HT-29 (cell line): ENCODE measurements at places on chromosomes 7 and 10. TPM values are rescaled to one million over a fixed set of nuclear protein-coding genes. Genes with fewer than 3 reads are reported as not detected.
A peak's percentile ranks its signal among the peaks of the same experiment; 100 is the strongest.

DNA sequence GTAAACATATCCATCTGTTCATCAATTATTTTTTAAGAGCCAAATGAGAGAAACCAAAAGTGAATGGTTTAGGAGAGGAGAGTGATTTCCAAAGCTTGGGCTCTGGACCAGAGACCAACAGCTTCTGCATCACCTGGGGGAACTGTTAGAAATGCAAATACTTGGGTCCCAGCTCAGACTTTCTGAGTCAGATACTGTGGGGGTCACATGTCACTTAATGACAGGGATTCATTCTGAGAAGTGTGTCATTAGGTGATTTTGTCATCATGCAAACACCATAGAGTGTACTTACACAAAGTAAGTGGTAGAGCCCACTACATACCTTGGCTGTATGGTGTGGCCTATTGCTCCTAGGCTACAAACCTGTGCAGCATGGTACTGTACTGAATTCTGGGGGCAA lies 128.5 kb upstream of the PRR15 start:
- DNase-seq, result no peak

PPP1R9A gene
- 5.4 and 5.5 TPM in 2 replicates for total RNA-seq

DNA sequence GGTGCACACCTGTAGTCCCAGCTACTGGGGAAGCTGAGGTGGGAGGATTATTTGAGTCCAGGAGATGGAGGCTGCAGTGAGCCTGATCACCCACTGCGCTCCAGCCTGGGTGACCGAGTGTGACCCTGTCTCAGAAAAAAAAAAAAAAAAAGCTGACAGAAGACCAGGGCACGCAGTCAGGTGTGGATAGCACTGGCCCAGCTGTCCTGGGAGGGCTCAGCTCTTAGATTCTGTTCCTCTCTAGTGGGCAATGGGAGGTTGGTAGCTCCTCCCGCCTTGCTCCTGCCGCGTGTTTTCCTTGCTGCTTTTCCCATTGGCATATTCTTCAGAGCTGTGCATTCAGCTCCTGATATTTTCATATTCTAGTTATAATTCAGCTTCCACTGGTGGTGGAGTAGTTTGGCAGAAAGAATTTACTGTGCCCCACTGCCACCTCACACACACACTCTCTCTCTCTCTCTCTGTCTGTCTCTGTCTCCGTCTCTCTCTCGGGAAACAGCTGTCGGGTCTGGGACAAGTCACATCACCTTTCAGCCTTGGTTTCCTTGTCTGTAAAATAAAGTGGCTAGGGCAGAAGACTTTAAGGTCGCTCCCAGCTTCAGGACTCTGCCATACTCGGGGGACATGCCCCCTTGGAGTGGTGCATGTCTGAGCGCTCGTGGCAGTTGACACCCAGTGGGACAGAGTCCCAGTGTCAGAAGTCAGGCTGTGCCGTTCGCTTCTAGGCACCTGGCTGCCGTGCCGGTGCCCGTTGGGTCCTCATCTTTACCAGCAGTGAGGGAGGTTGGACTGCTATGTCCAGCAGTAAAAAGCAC lies 25.9 kb upstream of the ANKRD2 start:
- DNase-seq, result no peak

DNA sequence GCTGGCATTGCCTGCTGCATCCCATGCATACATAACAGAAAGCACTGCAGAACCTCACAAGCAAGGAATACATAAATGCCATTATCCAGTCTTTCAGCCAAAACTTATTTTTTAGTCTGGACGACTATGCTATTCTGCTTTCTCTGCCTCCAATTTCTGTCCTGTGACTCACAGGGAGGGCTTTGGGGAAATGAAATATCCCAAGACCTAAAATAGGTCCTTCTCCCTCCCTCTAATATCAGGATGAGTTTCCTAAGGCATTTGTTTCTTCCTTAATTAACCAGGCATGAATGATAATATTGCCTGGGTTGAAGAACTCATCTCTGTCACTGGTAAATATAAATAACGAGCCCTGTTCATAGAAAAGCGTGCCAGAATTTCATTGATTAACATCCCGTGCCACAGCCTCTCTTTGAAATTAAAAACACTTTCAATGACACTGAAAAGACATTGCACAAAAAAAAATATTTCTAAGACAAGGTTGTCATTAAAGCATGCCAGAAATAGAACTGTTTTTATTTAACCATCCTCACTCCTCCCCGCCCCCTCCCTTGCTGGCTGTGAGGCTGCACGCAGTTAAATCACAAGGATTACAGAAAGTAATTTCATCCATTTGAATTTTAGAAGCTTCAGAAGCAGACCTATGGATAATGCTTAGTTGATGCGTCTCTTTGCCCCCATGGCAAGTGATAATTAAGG lies 103.0 kb upstream of the ANKRD1 start:
- DNase-seq, result no peak

- no peak for DNase-seq
Observed at GRCh38 chr10:18136073-18136791, 4.0 kb upstream of the CACNB2 start.

- DNase-seq, result no peak
Observed at GRCh38 chr7:96127746-96128145, 194.2 kb downstream of the SLC25A13 start.

GARS1 gene
- 140 and 145 TPM in 2 replicates for total RNA-seq

DNA sequence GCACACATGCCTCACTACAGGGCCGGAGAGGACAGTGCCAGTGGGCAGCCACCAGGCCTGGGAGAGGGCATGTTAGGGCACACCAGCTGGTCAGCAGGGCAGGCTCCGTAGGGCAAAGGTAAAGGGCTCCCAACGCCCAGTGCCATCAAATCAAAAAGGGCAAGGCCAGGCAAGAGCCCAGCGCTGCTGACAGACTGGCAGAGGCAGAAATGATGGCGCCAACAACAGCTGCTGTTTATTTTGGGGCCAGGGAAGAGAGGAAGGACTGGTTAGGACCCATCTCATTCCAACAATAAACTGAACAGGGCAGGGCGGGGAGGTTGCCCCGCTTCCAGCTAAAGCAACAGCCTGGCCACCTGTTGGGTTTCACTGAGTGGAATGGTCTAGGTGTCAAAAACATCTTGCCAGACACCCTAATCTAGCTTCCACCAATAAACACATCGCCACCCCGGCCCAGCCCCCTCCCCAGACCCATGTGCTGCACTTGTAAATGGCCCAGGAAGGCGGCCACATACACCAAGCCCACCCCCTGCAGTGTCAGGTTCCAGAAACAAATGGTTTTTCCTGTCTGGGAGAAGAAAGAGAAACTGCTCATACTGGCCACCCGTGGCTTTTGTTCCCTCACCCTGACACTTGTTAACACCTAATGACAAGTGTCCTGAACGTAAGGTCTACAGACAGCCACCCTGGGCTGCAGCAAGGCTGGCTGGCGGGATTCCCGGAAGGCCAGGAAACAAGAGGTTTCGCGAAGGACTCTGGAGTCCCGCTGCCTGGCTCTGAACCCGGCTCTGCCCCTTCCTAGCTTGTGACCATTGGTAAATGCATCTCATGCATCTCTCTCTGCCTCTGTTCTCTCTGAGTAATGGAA lies 15.3 kb downstream of the SH3PXD2A start:
- DNase-seq, result no peak

ZNF853 gene
- 0.31 TPM in 1 of 2 replicates, not detected in the other for total RNA-seq

ANKRD7 gene
- total RNA-seq, result not detected in 2 replicates

SEMA3D gene
- not detected in 2 replicates for total RNA-seq

- peak; percentile 64 for DNase-seq
Observed at GRCh38 chr7:128322040-128322643, 21.6 kb downstream of the RBM28 start.

DNA sequence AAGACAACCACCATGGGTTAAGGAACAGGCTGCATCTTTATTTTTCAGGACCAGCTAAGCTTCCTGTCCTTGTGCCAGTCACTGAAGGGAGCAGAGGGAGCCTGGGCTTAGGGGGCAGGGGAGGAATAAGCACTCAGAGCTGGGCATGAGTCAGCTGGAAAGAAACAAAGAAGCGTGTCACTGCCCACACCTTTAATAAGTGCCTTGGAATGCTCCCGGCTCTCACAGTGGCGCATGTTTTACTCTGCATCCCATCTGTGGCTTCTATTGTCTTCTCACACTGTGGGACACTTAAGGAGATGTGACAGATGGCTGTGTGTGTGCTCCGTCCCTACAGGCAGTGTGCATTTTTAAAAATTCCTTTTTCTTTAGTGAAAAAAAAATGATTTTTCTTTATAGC lies 71.7 kb downstream of the MTURN start:
- DNase-seq, result peak; percentile 59

GRCh38 chr10:33321516-33321915 lies 13.0 kb downstream of the NRP1 start:
- DNase-seq, result no peak

TUBB8 gene
- total RNA-seq, result not detected in 2 replicates

DNA sequence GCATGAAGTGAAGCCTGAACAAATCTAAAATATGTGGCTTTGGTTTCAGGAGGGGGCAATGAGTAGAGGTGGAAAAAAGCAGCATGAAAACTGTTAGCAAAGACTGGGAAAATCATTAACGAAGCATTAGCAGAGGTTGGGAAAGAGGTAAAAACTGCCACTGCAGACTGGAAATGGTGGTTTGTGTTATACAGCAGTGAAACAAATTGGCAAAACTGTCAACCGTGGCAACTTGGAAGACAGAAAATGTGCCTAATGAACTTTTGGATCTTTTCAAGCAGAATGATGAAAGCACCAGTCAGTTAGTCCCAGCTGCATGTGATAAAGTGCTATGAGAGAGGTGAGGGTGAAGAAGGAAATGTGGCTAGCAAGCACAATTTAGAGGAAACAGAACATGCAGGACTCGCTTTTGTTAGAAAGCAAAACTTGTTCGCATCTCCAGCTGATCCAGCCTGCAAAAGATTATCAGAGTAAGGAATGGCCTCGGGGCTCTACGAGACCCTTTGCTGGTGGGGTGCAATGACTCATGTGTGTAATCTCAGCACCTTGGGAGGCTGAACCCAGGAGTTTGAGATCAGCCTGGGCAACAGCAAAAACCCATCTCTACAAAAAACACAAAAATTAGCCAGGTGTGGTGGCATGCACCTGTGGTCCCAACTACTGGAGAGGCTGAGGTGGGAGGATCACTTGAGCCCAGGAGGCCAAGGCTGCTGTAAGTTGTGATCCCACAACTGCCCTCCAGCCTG lies 45.7 kb downstream of the SKIDA1 start:
- DNase-seq, result no peak

GRCh38 chr10:111970111-111970510 lies 213.5 kb downstream of the GPAM start:
- DNase-seq, result no peak

CHRM2 gene
- not detected in 2 replicates for total RNA-seq

CACNA2D1 gene
- total RNA-seq, result not detected in 2 replicates

- DNase-seq, result no peak
Observed at GRCh38 chr10:29610876-29611647, 23.7 kb downstream of the SVIL start.

CLRN3 gene
- total RNA-seq, result 17.7 and 21.5 TPM in 2 replicates
